Stimulated activated CD4-positive, alpha-beta T cell treated with anti-CD3 and anti-CD28 coated beads, Interleukin-1b, Interleukin-23, amount 100 ng/mL, for 1 hour (primary cell): ENCODE measurements at places on chromosomes 11 and 22.

- no peak for DNase-seq
These were observed 88.1 kb downstream of the MN1 start for GRCh38 chr22:27713461-27713860.

GRCh38 chr11:104402812-104403521 lies 239.0 kb upstream of the PDGFD start:
- DNase-seq = no peak

DNA sequence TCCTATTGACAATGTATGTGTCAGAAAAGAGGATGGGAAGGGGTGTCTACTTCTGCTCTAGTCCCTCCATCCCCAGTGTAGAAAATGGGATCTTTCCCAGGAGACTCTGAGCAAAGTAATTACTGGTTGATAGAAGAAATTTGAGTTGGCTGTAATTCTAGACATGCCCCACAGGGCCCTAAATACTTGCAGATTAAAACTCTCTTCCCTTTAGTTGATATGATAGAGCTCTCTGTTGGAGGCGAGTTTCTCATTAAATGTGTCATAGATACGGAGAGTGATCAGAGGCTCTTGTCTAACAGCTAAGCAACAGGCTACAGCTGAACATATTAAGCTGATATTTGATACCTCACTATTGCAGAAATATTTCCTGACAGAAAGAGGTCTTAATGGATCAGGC lies 32.9 kb downstream of the OR52E1 start:
- no peak for DNase-seq

DNA sequence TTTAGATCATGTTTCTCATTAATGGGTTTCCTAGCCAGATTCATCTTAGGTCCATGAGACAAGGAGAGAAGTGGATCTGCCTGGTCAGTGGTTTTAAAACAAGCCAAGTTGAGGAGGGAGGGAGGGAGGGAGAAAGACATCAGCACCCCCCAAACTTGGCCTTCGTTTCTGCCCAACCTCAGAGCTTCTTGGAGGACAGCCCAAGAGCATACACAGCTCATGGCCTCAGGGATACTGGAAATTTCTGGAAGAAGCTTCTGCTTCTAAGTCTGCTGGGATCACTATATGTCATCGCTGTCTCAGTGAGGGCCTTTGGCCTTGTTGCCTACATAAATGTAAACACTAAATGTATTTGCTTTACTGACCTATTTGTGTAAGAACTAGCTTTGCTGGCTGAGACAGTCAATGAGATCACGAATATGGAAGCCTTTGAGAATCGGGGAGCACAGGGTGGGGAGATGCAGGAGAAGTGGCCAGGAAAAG lies 375.1 kb downstream of the BUD13 start:
- no peak for DNase-seq

DNA sequence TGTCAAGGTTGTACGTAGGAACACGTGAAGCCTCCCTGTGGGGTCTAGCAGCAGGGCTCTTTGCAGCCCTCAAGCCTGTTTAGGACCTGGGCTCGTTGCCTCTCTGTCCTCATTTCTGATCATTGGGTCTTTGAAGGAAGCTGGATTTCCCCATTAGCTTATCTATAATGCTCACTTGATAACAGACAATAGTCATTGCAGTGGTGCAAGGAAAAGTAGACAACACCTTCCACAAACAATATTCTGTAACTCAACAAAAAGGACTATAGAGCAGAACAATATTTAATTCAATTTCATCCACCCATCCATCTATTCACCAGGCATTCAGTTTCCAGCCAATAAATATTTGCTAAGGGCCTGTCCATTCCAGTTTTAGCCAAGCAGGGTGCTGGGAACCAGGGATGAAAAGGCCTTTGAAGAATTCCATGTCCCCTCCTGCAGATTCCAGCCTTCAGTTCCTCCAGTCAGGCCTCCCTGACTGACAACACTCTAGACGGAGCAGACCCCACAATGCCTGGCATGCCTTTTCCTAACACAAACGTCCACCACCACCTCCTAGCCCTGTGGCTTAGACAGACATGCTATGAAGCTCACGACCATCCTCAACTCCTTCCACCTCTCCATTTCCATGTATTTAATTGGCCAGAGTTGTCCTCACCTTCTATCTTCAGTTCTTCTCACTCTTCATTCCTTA lies 12.7 kb upstream of the POLD3 start:
- no peak for DNase-seq

DNA sequence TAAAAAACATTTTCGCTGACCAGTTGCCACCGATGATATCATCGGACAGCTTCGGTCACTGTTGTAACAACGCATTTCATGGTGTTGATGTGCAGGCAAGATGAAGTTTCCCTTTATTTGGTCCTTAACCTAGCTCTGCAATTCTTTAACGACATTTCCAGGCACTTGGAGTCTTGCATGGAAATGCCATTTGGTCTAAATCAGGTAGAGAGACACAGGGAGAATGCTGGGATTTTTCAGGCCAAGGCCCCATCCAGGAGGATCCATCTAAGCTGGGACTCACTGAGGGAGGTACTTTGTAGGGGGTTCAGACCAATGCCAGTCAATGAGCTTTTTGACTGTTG lies 121.5 kb upstream of the RCN1 start:
- DNase-seq = no peak

DNA sequence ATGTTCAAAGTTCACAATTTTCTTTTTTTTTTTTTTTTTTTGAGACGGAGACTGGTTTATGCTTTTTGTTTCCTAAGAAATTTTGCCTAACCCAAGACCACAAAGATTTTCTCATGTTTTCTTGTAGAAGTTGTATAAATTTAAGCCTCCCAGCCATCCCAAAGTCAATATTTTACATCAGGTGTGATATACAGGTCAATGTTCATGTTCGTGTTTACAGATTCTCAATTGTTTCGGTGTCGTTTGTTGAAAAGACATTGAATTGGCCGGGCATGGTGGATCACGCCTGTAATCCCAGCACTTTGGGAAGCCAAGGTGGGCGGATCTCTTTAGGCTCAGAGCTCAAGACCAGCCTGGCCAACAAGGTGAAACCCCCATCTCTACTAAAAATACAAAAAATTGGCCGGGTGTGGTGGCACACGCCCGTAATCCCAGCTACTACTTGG lies 15.4 kb downstream of the FRMD8 start:
- DNase-seq = no peak

GRCh38 chr11:95911369-95911759 lies 12.5 kb downstream of the MTMR2 start:
- no peak for DNase-seq

DNA sequence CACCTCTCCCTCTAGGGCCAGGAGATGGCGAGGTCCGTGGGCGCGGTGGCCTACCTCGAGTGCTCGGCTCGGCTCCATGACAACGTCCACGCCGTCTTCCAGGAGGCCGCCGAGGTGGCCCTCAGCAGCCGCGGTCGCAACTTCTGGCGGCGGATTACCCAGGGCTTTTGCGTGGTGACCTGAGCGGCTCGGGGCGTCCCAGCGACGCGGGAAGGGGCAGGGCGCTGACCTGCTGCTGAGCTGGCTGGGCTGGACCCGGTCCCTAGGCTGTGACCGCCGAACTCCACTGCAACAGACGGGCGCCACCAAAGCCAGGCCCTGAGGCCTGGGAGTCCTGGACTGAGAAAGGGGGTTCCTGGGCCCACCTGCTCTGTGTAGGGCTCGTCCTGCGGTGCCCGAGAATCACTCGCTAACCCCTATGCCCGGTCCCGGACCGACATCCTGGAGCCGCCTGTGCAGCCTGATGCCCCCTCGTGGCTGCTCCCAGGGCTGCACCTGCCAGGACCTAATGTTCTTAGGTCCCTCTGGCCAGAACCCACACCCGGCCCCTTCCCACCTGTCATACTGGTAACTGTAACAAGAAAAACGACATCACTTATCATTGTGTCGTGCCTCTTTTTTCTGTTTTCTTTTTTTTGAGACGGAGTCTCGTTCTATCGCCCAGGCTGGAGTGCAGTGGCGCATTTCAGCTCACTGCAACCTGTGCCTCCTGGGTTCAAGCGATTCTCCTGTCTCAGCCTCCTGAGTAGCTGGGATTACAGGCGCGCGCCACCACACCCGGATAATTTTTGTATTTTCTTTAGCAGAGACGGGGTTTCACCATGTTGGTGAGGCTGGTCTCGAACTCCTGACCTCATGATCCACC lies 15.0 kb downstream of the RHOD start:
- peak; percentile 54 for DNase-seq

- DNase-seq = no peak
These were observed 65.5 kb upstream of the DRD2 start for GRCh38 chr11:113540416-113541330.

GRCh38 chr11:78810559-78811009 lies 235.9 kb upstream of the NARS2 start:
- DNase-seq = no peak

DNA sequence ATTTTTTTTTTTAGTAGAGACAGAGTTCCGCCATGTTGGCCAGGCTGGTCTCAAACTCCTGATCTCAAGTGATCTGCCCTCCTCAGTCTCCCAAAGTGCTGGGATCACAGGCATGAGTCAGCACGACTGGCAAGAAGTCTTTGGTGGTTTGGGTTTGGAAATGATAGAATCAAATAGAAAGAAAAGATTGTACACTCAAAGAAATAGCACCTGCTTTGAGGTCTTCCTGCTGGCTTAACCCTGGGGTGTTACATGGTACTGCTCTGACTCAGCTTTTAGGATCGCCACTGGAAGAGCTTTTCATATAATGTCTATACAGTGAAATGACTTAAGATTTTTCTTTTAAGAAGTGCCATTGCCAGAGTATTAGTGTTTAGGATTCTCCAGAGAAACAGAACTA lies 50.2 kb downstream of the JAM3 start:
- DNase-seq = no peak

DNA sequence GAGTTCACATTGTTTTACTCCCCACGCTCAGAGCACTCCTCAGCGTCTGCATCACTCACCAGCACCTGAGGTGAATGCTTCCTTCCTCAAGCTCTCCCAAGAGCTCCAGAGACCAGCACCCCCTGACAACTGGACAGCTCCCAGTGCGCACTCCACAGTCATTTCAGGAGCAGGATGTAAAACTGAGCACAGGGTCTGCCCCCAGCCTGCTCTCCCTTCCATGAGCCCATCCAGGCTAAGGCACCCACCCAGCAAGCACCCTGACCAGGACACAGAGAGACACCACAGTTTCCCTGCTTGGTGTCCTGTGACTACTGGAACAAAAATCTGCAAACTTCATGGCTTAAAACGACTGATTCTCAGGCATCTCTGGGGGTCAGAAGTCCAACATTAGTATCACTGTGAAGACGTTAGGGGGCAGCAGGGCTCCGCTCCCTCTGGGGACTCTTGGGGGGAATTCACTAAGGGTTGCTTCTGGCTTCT lies 3.3 kb downstream of the SCGB1D2 start:
- DNase-seq = no peak

- no peak for DNase-seq
These were observed 21.4 kb downstream of the CHKA start for GRCh38 chr11:68099474-68100405.

DNA sequence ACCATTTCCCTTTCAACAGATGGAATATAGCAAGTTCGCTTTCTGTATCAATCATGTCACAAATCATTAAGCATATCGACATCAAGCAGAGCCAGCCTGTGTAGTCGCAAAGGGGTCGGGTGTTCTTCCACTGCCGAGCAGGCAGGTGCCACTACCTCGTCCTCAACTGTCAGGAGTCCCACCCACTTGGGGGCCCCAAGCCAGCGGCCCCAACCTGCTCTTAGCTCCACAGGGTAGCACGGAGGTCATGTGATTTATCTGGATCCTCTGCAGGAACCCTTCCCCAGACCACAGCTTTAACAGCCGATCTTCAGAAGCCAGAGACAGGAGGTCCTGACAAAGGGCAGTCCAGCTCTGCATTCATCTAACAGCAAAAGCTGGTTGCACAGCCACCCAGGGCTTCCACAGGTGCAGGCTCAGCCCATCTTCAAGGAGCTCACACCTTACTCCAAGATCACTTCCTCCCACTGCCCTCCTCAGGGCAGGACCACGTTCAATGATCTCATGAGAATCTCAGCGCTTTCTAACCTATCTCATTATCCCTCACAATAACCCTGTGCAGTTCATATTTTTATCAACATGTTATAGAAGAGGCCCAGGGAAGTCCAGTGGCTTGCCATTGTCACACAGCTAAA lies 110.2 kb downstream of the TRIM29 start:
- no peak for DNase-seq

DNA sequence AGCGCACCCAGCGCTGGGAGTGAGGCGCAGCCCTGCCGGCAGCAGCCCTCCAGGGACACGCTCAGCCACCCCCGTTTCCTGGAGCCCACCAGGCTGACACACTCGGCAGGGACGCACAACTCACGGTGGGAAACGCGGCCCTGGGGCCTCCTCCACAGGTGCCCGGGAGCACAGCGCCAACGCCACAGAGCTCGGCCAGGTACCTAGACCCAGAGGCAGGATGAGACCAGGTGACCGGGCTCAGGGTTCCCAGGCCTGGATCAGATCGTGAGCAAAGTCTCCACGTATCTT lies 18.0 kb downstream of the TUBGCP6 start:
- no peak for DNase-seq

GRCh38 chr22:34534101-34534500 lies 531.9 kb upstream of the ISX start:
- DNase-seq = no peak

GRCh38 chr11:126307706-126308105 lies 3.8 kb downstream of the DCPS start:
- DNase-seq = no peak

DNA sequence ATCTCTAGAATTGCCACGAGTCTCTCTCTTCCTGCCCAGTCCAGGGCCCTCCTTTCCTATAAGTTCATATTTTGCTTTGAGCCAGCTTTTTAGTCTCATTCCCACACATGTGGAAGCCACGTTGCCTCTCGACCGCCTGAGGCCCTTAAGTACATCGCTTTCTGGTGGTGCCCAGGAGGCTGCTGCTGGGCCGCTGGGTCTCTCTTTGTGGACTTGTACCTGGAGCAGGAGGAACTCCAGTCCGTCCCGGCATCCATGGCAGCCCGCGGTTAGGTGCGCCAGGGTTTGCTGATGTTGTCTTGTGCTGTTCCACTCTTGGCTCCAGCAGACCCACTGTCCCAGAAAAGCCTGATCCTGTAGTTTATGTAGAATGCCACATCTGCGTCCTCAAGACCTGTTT lies 41.0 kb downstream of the NAT10 start:
- no peak for DNase-seq

GRCh38 chr22:20953668-20954500 lies 13.2 kb upstream of the AIFM3 start:
- no peak for DNase-seq
